Fibroblast of skin of back (primary cell): ENCODE measurements at places on chromosomes 6 and 20.

GRCh38 chr6:125196613-125197012 lies 43.0 kb downstream of the TPD52L1 start:
- no peak for DNase-seq

DNA sequence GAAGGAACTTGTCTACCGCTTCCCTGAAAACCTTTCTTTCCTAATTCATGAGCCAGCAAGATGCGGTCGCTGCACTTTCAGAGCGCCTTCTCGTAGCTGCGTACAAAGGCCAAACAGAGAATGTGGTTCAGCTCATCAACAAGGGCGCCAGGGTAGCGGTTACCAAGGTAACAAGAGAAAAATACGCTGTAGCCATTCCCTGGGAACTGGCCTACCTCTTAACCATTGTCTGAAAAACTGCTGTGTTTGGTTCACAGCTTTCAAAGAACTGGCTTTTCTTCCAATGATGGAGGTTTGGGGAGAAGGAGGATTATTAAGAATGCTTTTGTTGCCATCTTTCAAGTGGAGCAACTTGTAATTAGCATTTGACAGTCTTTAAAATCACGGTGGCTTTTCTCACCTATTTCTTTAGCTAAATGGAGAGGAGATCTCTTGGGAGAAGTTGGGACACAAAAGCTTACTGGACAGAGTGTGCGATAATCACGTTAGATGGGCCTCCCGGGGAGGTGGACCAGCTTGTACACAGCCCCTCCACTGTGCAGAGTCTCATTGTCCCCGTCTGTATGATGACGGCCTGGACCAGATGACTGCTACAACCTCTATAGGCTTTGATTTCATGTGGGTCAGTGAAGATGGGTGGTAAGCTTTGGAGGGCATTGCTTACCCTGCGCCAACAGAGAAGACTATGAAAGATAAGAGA lies 71.5 kb downstream of the LYRM2 start:
- DNase-seq, result no peak

- DNase-seq, result peak; percentile 8
Observed at GRCh38 chr20:1005452-1006027, 3.4 kb upstream of the RSPO4 start.

DNA sequence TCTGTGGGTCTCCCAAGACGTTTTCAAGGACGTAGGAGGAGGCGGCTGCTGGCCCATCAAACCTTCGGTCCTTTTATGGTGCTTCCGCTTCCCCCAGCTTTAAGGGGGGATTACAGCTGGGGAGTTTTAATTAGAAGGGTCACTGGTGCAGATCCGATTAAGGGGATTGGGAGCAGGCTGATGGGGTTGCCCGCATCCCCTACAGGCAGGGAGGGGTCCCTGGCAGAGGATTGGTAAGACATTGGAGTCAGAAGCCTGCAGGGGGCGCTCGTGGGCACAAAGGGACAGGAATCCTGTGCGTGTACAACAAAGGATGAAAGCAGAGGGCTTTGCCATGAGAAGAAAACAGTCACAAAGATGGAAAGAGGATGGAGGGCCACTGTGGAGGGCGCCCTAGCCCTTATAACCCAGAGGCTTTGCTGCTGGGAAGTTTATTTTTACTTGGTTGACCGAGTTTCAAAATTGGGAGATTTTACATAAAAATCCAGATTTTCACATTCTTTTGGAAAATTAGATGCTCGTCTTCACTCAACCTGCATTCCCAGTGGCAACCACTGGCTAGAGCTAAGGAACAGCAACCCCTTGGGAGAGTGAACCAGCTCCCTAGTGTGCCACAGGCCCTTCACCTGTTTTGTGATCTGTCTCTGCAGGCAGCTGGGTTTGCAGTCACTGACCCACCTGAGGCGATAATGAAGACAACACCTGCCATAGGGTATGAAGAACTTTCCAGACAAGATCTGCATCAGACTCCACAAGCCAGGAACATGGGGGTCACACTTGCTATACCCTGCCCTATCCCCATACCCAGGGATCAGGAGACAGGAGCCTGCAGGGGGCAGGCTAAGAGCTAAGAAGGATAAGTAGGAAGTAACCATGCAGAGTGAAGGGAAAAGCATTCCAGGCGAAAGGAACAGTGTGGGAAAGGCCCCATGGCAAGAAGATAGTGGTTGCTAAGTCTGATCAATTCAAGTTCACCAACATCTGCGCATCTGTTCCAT lies 97.7 kb downstream of the KCNB1 start:
- DNase-seq, result peak; percentile 46

GRCh38 chr20:51311636-51312479 lies 230.7 kb downstream of the NFATC2 start:
- DNase-seq, result peak; percentile 52

- peak; percentile 75 for DNase-seq
Observed at GRCh38 chr20:38049800-38050199, 16.3 kb downstream of the RPRD1B start.

DNA sequence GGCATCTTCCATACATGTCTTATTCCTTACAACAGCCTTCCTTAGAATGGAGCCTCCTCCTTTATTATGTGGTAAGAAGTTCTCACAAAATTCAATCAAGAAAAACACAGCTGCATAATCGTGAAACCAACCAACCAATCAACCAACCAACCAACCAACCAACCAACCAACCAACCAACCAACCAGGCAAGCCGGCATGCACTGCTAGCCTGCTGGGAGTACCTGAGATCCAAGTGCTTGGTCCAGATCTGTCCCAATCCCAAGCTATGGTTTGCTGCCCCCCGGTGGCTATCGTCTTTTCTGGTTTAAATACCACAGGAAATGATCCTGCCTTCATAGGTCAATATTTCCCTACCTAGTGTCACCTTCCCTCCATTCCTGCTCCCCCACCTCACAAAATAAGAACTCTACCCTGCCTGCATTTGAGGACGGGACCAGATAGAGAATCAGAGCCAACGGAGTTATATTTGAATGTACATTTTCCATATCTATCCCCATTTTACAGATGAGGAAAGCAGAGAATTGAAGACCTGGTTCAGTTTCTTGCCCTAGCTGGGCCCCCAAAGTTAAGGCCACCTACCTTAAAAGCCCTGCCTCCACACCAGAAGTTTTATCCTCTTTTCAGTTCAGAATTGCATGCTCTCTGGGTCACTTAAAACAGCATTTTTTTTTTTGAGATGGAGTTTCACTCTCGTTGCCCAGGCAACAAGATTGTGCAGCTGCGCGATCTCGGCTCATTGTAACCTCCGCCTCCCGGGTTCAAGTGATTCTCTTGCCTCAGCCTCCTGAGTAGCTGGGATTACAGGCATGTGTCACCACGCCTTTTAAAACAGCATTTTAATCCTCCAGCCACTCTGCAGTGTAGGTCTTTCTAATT lies 27.1 kb downstream of the RAB44 start:
- DNase-seq, result peak; percentile 51

GRCh38 chr6:56025795-56026194 lies 150.4 kb upstream of the BMP5 start:
- DNase-seq, result peak; percentile 48

- DNase-seq, result no peak
Observed at GRCh38 chr20:41587523-41587922, 30.7 kb downstream of the CHD6 start.

GRCh38 chr6:122829456-122829855 lies 40.4 kb downstream of the SMPDL3A start:
- DNase-seq, result no peak

DNA sequence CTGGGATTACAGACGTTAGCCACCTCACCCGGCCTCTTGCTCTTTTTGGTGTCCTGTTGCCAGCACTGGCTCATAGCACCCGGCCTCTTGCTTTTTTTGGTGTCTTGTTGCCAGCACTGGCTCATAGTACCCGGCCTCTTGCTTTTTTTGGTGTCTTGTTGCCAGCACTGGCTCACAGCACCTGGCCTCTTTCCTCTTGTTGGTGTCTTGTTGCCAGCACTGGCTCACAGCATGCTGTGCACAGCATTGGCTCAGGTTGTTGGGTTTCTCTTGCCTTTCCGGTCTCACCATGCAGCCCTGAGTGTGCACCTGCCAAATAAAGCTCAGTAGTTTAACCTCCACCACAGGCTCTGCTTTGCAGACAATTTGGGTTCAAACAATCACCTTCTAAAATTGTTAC lies 208.2 kb downstream of the THBS2 start:
- DNase-seq, result no peak

- no peak for DNase-seq
Observed at GRCh38 chr6:131387562-131388447, 185.2 kb upstream of the ARG1 start.

- DNase-seq, result no peak
Observed at GRCh38 chr6:21199262-21199661, 394.3 kb upstream of the SOX4 start.

DNA sequence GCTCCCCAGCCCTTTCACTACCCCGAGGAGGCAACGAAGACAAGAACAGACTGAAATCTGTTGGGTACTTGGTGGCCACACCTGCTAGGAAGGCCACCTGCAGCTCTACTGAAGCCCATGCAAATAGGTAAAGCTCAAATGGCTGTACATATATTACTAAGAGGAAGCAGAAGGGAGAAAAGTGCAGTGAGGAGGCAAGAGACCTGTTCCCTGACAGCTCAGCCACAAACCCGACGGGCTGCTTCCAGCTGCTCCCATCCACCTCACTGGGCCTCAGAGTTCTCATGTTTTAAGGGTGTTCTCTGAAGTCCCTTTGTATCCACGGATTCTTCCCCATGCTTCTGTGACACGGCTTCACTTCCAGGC lies 24.6 kb downstream of the TRAM2 start:
- DNase-seq, result no peak

DNA sequence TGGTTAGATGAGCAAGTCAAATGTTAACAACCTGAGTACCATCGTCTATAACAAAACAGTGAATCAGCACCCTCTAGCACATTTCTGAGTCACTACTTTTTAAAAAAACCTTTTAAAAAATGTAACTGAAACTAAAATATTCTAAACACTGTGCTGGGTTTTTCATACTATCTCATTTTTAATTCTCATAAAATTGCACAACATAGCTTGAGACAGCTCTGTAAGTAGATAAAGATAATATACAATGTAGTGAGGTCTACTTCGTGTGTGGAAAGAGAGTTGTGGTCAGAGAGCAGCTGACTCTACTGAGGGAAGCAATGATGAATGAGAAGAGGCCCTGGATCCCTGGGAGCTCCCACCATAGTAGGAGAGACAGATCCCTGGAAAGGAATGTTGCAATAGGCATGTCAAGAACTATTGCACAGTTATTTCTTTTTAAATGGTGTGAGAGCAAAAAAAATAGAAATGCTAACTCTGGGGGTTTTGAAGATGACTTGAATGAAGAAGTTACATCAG lies 13.6 kb upstream of the CALHM6 start:
- peak; percentile 92 for DNase-seq

DNA sequence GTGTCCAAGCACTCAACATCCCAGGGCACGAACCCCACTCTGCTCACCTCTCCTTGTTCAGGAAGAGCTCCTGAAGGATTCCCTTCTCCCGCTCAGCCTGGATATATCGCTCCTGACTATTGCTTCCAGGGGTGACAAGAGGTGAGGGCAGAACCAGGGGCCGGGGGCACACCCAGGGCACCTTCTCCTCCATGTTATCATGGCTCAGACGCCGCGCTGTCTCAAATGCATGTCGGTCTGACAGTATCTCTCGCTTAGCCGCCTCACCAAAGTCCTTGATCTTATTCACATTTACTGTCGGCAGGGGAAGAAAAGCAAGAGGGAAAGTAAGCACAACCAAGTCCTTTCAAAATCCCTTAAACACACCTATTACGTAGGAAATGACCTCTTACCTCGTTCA lies 13.1 kb downstream of the PPP1R10 start:
- DNase-seq, result no peak

- no peak for DNase-seq
Observed at GRCh38 chr20:62700261-62700930, 8.2 kb upstream of the NTSR1 start.

DNA sequence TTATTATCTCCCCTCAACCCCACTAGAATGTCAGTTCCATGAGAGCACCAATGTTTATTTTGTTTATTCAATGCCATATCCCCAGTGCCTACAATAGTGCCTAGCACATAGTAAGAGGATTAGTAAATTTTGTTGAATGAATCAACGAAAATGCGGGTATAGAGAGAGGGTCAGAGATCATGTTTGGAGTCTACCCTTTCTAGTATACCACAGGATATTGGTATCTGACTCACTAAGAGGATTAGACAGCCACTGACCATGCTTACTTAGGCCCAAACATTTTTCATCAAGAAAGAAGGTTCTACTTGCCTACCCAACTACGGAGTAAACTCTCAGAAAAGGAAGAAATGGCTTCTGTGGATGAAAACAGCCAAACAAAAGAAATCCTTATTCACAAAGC lies 356.8 kb downstream of the BTBD9 start:
- DNase-seq, result no peak

GRCh38 chr6:44563397-44563796 lies 175.9 kb downstream of the CDC5L start:
- no peak for DNase-seq

DNA sequence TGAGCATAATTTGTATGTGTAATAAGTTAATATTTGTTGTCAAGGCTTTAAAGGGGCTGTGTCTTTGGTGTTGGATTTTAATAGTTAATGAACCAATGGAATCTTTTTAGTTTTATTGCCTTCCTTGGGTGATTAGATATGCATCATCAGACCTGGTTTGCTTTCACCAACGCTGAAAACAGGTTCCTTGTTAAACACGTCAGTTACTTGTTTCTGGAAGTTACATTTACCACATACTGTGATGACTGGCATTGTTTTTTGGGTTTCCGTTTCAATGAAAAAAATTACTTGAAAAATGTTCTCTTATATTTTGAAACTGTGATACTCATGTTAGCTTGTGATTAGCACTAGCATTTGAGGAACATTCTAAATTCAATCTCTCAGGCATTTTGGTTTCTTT lies 58.6 kb upstream of the RNF144B start:
- DNase-seq, result no peak

- DNase-seq, result no peak
Observed at GRCh38 chr20:9321007-9321406, 193.4 kb upstream of the LAMP5 start.

DNA sequence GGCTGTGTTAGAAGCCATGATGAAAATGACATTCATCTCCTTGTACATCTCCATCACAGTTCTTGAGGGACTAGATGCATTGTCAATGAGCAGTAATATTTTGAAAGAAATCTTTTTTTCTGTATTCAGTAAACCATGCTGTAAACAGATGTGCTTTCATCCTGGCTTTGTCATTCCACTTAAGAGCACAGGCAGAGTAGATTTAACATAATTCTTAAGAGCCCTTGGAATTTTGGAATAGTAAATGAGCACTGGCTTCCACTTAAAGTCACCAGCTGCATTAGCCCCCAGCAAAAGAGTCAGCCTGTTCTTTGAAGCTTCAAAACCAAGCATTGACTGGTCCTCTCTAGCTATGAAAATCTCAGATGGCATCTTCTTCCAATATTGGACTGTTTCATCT lies 197.8 kb upstream of the HDDC2 start:
- no peak for DNase-seq

GRCh38 chr6:16450821-16451220 lies 212.4 kb downstream of the GMPR start:
- DNase-seq, result peak; percentile 87

DNA sequence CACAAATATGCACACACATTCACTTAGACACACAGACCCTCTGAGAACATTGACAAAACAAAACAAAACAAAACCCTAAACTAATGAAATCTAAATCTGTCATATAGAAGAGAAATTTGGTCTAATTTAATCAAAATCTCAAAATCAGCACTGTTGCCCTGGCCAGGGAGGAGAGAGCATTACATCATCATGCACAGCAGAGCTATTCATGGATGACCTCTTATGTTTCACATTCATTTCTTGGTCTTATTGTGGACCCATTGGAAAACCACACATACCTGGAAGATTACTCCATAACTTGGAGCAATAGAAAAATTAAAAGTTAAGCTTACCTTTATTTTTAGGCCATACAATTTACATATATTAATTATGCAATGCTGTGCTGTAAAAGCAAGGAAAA lies 1223.6 kb upstream of the GJE1 start:
- DNase-seq, result peak; percentile 61

- DNase-seq, result no peak
Observed at GRCh38 chr6:119322715-119323350, 26.7 kb downstream of the MAN1A1 start.
